ENCODE measurements at places on chromosomes 16 and 17.
A peak's percentile ranks its signal among the peaks of the same experiment; 100 is the strongest.

DNA sequence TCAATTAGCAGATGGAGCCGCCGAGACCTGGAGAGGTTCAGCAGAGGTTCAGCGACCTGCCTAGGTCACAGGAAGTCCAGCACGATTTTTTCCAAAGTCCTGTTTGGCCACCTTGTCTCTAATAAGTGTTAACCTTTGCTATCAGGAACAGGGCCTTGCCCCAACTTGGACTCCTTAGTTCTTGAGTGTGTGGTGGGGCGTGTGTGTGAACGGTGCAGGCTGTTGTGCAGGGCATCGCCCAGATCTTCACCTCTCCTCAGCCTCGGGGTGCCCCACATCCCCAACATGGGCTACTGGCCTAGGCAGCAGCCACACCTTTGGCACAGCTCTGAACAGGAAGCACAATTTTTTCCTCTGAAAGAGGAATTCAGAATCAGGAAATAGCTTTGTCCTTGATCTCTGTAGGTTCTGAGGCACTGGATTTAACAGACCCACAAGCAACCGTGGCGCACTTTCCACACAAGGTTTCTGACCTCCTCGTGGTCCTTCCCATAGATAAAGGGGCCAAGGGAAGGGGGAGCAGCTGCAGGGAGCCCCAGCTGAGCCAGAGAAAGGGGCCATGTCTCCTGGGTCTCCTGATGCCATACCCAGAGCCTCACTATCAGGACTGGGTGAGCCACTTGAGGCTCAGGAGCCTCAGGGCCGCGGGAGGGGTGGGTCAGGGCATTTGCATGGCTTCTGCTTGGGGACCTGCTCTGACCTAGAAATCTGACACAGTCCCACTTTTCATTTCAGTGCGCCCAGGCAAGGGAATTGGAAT is 10.4 kb downstream of the MPRIP start:
- DNase-seq = no peak

DNA sequence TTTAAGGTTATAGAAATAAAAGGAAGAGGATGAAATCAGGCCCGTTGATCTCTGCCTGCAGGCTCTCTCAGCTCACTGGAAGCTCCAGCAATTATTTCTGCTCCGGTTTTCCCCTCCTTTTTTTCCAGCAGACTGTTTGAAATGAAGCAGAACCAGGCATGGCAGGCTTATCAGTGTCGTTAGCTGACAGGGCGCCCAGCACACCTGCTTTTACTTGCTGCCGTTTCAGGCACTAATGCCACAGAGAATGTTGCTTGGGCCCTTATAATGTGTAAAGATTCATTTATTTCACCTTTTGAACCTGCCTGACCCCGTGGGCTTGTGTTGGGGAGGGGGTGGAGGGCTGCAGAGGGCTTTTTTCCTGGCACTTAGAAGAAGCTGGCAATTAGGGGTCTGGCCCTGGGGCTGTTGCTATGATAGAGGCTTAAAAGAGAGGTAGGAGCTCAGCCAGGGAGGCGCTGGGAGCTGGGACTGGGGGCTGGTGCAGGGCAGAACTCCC is 108.1 kb downstream of the IRX3 start:
- no peak for DNase-seq

DNA sequence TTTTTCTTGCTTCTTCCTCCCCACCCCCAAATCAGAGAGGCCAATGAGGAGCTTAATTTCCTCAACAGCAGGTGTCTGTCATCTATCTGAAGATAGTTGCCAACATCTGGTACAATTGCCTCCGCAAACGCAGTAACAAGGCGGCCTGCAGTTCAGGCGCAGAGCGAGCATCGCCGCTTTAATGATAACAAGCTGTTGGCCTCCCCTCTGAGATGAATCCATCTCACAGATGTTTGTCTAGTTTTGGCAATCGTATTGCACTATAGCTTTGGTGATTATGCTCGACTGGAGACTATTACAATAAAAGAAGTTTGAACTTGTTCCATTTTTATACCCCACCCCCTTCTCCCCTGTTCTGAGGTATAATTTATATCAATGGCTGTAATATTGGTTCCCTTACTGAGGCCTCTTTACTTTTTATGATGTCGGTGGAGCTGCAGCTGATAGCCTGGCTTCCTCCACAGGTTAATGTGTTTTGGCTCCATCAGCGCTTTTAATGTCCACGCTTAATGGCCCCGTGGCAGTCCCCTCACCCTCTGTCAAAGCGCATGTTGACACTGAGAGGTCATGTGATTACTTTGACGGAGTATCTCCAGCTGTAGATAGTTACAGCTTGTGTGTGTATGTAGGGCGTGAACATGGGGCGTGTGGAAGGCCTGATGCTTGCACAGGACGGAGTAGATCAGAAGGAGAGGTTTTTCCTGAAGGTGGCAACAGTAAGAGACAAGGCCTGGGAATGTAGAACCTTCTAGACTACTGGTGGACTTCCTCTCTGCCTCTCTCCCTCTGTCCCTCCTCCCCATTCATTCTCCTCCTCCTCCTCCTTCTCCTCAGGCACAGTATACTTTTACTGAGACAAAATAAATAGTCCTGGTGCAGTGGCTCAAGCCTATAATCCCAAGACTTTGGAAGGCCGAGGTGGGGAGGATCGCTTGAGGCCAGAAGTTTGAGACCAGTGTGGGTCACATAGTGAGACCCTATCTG is 164.7 kb downstream of the MSI2 start:
- DNase-seq = no peak

DNA sequence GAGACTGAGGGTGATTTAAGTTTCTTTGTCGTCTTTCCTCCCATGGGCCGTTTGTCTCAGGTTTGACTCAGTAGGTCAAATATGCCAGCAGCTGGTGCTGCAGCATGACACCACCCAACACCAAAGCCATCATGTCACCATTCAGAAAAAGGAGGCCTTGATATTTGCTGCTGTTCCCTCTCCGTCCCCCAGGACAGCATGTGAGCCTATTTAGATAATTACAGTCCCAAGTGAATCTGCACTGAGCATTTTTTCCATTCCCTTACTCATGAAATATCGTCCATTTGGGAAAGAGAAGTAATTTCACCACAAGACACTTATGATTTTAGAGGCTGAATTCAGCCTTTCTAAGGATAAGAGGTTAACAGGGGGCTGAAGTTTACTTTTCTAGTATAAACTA is 62.2 kb upstream of the ADORA2B start:
- no peak for DNase-seq

DNA sequence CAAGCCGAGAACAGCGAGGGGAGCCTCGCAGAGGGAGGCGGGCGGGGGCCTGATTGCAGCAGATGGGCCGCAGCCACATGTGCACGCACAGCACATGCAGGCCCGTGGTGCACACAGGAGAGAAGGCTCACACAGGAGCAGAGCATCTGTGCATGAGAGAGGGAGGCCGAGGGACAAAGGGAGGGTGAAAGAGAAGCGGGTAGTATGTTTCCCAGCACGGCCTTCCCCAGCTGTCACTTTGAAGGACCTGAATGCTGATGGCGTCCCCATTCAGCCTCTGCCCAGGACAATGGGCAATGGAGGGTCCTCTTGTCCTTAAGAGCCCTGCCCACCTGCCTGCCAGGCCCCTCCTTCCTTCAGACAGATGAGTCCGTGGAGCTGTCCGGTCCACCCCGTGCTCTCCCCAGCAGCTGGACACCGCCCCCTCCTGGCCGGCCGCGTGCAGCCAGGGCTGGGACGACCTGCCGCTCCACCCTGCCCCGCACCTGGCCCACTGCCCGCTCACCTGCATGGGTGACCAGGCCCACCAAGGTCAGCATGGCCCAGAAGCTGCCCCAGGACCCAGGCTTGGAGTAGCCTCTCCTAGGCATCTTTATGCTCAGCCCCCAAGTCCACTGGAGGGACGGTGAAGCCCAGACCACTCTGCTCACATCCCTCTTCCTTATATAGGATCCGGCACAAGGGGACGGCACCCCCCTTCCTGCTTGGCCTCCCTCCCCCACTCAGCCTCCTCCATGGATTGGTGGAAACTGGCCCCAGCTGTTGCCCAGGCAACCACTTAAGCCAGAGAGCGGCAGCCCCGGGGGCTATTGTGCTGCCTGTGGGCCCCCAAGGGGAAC is at the start of gene BTBD17:
Gene BTBD17, minus strand, starts transcription at position 639 of the 839 bp plus-strand sequence. Its CDS starts 49 bp downstream, at position 590.
- peak; percentile 17 for DNase-seq

GRCh38 chr17:56801459-56802178 is 32.1 kb downstream of the C17orf67 start:
- no peak for DNase-seq

- no peak for DNase-seq
Measured at GRCh38 chr17:15233022-15233805, 31.9 kb downstream of the PMP22 start.

GRCh38 chr17:73785496-73785895 is 141.3 kb upstream of the SDK2 start:
- no peak for DNase-seq

DNA sequence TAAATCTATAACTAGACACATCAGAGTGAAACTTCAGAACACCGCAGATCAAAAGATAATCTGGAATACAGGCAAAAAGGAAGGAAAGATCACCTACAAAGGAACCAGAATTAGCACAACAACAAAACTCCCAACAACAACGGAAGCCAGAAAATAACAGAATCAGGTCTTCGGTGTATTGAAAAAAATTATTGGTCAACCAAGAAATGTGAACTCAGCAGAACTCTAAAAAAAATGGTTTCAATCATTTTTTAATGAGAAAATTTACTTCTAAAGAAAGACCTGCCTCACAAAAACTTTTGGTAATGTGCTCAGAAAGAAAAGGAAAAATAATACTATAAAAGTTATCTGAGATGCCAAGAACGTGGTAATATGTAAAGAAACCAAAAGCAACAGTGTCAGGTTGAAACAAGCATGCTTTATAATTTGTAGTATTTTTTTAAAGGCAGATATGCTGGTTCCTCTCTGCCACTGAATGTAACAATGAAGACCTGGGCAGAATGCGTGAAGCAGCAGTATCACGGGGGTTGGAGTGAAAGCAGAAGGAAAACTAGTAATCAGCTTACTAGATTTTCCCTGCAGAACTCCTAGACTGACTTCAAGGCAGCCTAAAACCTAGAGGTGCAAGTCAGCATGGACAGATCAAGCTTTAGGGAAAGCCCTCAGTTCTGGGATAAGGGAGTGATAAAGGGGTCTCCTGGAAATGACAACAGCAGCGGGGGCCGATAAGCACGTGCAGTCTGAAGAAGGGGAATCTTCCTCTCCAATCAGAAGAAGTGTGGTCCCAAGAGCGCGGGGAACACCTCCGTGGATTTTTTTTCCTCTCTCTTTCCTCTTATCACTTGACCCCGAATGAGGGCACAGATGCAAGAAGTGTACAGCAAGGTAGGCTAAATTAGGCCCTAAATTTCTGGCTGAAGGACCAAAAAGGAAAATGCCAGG is 80.9 kb upstream of the TEKT1 start:
- no peak for DNase-seq

DNA sequence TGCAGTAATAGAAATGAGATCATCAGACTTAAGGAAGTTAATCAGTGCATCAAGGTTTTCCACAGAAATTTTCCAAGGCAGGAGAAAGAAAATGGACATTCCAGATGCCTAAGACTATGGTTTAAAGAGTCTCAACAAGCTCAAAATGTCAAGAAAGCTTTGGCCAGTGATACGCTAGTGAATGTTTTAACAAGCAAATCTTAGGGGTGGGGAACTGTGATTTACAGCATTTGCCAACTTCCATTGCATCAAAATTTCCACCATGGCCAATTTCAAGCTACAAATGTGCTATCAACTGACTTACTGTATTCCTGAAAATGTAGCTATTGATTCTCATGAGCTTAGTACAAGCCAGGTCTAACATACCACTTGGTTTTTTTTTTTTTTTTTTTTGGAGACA is 82.4 kb upstream of the CLEC3A start:
- DNase-seq = no peak

GRCh38 chr17:77228816-77229215 is 88.0 kb downstream of the SEC14L1 start:
- no peak for DNase-seq

- DNase-seq = no peak
Measured at GRCh38 chr16:48050871-48051270, 104.9 kb downstream of the ABCC12 start.

GRCh38 chr17:43620581-43620980 is 41.1 kb downstream of the MEOX1 start:
- DNase-seq = no peak

- DNase-seq = peak; percentile 51
Measured at GRCh38 chr16:31200821-31201568, 1.6 kb downstream of the PYCARD start.

- no peak for DNase-seq
Measured at GRCh38 chr17:6981426-6981825, 14.4 kb upstream of the ALOX12 start.

DNA sequence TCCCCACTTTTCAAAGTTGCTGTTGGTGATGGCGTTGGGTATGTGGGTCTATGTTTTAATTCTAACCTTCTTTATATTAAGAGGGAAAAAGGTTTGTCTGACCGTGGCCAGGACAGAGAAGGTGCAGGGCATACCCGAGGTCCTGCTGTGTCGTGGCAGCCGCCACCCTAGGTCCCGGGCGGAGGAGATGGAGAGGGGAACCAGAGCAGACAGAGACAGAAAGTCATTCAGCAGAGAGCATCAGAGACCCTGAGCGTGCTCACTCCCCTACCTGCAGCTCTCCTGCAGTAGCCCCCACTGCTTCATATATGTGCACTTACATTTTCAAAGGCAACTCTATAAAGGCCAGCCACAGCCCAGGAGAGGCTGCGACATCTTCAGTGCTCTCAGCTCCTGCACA is 327.2 kb upstream of the TNRC6C start:
- DNase-seq = no peak

DNA sequence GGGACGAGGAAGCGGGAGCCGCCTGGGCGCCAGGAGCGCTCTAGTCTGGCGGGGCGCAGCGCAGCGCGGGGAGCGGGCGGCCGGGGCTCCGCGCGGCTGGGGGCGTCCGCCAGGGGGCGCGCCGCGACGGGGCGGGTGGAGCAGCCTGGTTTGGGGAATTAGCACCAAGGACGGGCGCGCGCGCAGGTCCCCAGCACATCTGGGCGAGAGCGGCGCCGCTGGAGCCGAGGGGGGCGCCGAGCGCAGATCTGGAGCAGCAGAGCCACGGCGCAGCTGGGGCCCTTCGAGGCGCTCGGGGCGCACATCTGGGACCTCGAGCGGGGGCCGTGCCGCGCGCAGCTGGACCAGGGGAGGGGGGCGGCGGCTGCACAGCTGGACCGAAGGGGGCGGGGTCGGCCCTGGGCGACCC is at the start of gene NXPH3:
Gene NXPH3, plus strand, starts transcription at position 193 of the 409 bp plus-strand sequence. CDS start 349 bp downstream, outside the sequence.
- DNase-seq = peak; percentile 47

DNA sequence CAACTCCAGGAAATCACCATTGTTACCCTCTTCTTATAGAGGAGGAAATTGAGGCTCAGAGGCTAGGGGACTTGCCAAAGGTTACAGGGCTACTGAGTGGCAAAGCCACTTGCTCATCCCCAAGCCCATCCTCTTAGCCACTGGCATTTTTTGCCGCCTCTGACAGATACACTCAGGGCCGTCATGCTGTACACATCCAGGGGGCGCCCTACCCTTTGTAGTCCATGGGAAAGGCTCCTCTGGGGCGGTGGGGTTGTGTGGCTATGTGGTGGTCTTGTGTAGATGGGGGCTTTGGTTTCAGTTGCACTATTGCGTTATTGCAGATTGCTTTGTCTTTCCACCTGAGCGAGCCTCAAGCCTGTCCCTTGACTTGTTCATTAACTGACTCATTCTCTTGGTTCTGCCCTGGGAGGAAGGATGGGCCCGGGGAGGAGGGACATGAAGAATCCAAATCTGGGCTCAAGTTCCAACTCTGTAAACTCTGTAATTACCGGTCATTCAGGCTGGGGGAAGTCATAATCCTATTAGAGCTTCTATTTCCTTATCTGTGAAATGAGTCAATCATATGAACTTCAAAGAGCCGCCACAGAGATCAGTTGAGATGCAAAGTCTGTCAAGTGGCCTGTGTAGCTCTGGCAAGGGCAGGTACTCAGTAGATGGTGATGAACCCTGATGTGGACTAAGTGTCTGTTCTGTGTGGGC is 2.8 kb downstream of the NOS2 start:
- DNase-seq = no peak

- no peak for DNase-seq
Measured at GRCh38 chr17:82021900-82022309, 773 bp downstream of the CENPX start.
